ENCODE measurements at places on chromosomes 5 and 9.

- DNase-seq, result no peak
These were observed 23.3 kb downstream of the CCNH start for GRCh38 chr5:87389296-87390034.

DNA sequence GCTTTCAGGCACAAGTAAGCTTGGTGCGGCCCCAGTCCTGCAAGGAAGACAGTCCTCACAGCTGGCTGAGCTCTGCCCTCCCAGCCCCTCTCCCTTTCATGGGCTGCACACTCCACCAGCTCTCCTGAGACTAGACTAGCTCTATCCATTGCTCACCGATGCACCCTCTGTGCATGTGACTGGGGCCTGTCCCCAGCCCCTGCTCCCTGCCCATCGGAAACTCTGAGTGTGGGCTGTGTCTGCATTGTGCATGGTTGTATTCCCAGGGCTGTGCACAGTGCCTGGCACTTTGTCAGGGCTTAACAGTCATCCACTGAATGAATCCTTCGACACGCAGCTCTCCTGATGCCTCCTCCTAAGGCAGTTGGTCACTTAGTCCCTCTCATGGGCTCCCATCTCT is 92.2 kb downstream of the PPARGC1B start:
- no peak for DNase-seq

GRCh38 chr5:168198359-168198758 is 93.1 kb upstream of the WWC1 start:
- no peak for DNase-seq

GRCh38 chr9:79946712-79947111 is 374.9 kb downstream of the TLE4 start:
- no peak for DNase-seq

GRCh38 chr9:133478851-133479711 is at the start of gene SLC2A6:
TSS of gene SLC2A6 (minus strand) at chr9:133479099. CDS start at chr9:133479059, 40 bp downstream.
- DNase-seq, result peak; percentile 70

DNA sequence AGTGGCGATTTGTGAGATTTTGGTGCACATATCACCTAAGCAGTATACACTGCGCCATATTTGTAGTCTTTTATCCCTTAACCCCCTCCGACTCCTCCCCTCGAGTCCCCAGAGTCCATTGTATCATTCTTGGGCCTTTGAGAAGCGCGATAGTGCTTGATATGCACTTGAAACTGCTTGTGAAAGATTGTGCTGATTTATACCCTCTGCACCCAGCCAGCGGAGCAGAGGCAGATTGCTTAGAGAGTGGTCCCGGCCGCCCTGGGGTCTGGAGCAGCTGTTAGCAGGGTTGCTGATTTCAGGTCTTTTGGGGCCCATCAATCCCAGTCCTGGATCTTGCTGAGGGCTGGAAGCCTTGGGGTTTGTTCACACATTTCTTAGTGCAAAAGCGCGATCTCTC is 13.0 kb upstream of the FAM240B start:
- no peak for DNase-seq

- DNase-seq, result no peak
These were observed 47.3 kb downstream of the RASGEF1C start for GRCh38 chr5:180161420-180162303.

GRCh38 chr5:91469517-91470165 is 86.5 kb upstream of the ARRDC3 start:
- DNase-seq, result no peak

GRCh38 chr5:6862306-6862705 is 149.1 kb downstream of the TENT4A start:
- DNase-seq, result no peak

DNA sequence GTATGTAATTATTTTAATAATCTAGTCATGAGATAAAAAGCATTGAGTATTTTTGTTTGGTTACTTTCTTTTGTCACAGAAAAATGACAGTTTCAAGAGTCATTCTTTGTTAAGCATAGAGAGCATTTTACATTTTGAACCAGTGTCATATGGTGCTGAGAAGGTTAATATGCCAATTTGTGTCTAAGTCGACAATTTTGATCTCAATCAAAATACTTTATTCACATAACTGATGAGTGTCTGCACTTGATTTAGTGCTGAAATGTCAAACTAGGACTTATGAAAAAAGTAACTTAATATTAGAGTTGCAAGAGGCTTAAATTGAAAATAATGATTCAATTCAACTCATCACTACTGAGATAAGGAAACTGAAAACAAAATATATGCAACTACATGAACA is 1804.6 kb upstream of the ACO1 start:
- DNase-seq, result no peak

GRCh38 chr9:78320875-78321496 is 24.1 kb downstream of the PSAT1 start:
- no peak for DNase-seq

- DNase-seq, result no peak
These were observed 14.4 kb upstream of the ZNF782 start for GRCh38 chr9:96868709-96869108.

DNA sequence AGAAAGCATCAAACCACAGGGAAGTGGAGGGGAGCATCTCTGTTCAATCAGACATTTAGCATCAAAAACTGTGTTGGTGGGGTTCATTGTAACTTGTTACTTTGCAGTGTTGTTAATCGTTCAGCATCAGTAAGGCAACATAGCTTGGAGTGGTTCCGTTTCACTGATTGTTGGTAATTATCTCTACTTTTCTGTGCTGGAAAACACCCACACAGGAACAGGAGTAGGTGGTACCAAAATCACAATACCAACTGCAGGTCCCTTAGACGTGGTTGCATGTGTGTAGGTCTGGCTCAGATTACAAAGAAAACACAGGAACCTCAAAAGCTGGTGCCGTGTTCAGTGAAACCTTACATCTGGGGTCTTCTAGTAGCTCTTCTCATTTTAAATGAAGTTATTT is 146.8 kb downstream of the RNF180 start:
- no peak for DNase-seq

All from stimulated activated CD8-positive, alpha-beta memory T cell treated with anti-CD3 and anti-CD28 coated beads, Interleukin-4, amount 100 ng/mL, for 4 hours (primary cell).